Stimulated activated CD4-positive, alpha-beta T cell treated with anti-CD3 and anti-CD28 coated beads, Interleukin-2, amount 100 ng/mL, for 24 hours (primary cell): ENCODE measurements at places on chromosomes 16 and 17.
A peak's percentile ranks its signal among the peaks of the same experiment; 100 is the strongest.

- DNase-seq, result no peak
Measured at GRCh38 chr16:2088759-2089358, 41.1 kb downstream of the TSC2 start.

- DNase-seq, result no peak
Measured at GRCh38 chr16:88779406-88780141, 5.4 kb downstream of the PIEZO1 start.

- peak; percentile 69 for DNase-seq
Measured at GRCh38 chr16:50547340-50548124, 664 bp upstream of the NKD1 start.

GRCh38 chr17:57750109-57750871 is 5.2 kb upstream of the CCDC182 start:
- no peak for DNase-seq

- no peak for DNase-seq
Measured at GRCh38 chr17:60557805-60558204, 31.8 kb upstream of the APPBP2 start.

GRCh38 chr16:57185446-57185944 is 344 bp downstream of the PSME3IP1 start:
- DNase-seq, result peak; percentile 40
